ENCODE measurements at places on chromosomes 4 and X. TPM values are rescaled to one million over a fixed set of nuclear protein-coding genes. Genes with fewer than 3 reads are reported as not detected.
A peak's percentile ranks its signal among the peaks of the same experiment; 100 is the strongest.

FDCSP gene
- total RNA-seq: not detected

DNA sequence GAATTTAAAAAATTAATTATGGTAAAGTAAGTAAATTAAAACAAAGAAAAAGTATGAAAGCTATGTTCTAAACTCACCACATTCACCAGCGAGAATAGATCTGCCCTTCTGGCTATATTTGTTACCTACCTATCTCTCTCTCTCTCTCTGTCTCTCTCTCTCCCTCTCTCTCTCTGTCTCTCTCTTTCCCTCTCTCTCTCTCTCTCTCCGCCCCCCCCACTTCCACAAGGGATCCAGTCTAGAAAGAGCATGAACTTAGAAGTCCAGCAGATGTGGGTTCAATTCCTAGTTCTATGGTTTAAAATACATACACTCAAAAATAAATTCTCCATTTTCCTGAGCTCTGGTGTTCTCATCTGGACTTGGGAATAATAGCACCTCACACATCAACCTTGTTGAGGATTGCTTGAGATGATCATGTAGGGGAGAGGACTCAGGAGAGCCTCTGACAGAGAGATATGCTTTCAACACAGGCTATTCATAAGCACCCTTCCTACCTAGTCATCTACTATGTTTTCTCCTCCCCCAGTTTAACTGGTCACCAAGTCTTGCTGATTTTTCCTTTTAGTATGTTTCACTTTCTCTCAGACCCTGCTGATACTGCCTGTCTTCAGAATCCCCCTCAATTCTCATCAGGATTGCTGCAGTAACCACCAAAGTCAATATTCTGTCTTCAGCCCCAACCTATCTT lies 64.7 kb downstream of the SLC7A11 start:
- H3K27me3 ChIP-seq: no peaks in the 10 kb centered on the region
- no peak overlapping the region for H3K4me3 ChIP-seq
- no peak for DNase-seq
- no peak overlapping the region for H3K27ac ChIP-seq
- H3K36me3 ChIP-seq: peaks cover 6% of the 10 kb centered on the region
- H3K4me1 ChIP-seq: no peaks in the 10 kb centered on the region

DNA sequence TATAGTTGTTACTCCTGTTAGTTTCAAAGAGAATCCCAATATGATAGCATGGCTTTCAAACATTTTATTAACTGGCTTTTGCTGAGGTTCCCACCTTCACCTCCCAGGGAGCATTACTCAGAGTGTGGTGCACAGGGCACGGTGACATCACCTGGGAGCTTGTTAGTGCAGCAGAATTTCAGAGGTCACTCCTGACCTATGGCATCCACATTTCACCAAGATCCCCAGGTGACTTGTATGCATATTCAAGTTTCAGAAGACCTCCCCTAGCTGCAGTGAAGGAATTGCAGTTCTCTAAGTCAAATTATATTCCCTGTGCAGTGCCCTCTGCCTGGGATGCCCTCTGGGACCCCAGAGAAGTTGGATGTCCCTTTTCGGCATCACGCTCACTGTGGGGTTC lies 29.7 kb upstream of the LNX1 start:
- no peak overlapping the region for H3K27ac ChIP-seq
- no peaks in the 10 kb centered on the region for H3K27me3 ChIP-seq
- H3K4me1 ChIP-seq: no peaks in the 10 kb centered on the region
- H3K4me3 ChIP-seq: no peak overlapping the region
- no peaks in the 10 kb centered on the region for H3K36me3 ChIP-seq

DNA sequence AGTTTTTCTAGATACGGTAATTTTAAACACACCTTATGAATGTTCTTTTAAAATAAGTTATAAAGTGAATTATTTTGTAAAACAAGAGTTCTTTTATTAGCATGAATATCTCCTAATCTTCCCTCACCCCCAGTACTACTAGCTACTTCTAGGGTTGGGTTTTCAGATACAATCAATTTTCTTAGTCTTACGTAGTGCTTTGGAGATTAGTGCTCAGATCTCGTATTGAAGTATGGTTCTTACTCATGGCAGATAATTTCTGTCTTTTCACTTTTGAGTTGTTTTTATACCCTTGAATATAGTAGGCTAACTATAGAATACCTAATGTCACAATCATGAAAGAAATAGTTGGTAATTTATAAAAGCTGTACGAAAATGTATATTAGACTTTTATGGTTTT lies 43.2 kb downstream of the CDKL5 start:
- H3K27ac ChIP-seq: no peak overlapping the region
- DNase-seq: no peak
- no peaks in the 10 kb centered on the region for H3K27me3 ChIP-seq
- no peak overlapping the region for H3K4me3 ChIP-seq

GRCh38 chrX:154082396-154083125 lies 15.0 kb downstream of the MECP2 start:
- no peaks in the 10 kb centered on the region for H3K36me3 ChIP-seq
- no peak for DNase-seq
- peak overlapping the region; percentile 10 for H3K27ac ChIP-seq
- no peaks in the 10 kb centered on the region for H3K27me3 ChIP-seq
- H3K4me1 ChIP-seq: peaks cover 46% of the 10 kb centered on the region
- no peak overlapping the region for H3K4me3 ChIP-seq
